ENCODE measurements at places on chromosomes 4 and X.

DNA sequence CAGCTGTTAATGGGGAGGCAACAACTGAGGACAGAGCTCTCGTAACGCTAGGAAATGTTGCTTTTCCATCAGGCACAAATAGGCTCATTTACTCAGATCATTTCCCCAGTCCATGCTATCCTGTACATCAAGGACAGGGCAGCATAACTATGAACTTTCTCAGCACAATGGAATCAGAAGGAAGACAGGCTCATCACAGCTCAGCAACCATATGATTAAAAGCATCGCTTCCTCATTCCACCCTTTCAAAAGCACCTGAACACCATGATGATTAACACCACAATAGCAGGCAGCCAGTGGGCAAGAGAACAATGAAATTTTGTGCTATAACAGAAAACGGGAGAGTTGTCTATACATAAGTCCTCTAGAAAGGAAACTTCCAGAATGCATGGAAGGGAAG lies 297.8 kb downstream of the ZNF674 start:
- DNase-seq, result no peak

- DNase-seq, result peak; percentile 77
Observed at GRCh38 chrX:130086447-130087206, 23.7 kb downstream of the ELF4 start.

DNA sequence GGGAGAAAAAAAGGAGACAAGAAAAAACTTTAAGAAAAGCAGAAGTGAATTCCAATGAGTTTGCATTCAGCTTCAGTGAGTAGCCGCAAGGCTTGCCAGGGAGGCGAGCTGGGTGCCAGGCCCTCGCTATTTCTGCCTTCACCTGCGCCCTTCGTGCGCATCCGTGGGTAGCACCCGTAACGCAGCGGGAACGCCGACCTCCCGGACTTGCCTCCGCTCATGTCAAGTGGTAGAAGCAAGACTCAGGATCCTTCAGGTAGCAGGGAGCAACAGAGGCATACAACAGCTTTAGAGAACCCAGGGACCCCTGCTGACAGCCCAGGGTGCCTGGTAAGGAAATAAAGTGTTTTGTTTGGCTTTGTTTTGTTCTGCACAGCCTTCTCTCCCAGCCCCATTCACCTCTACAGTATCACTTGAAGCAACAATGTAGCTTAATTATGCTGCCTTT lies 140.0 kb upstream of the BCOR start:
- DNase-seq, result no peak

GRCh38 chr4:68617003-68617698 lies 41.0 kb upstream of the UGT2B17 start:
- no peak for DNase-seq

- no peak for DNase-seq
Observed at GRCh38 chrX:21905953-21906352, 34.6 kb upstream of the SMS start.

- no peak for DNase-seq
Observed at GRCh38 chr4:186400676-186401075, 134.7 kb downstream of the F11 start.

DNA sequence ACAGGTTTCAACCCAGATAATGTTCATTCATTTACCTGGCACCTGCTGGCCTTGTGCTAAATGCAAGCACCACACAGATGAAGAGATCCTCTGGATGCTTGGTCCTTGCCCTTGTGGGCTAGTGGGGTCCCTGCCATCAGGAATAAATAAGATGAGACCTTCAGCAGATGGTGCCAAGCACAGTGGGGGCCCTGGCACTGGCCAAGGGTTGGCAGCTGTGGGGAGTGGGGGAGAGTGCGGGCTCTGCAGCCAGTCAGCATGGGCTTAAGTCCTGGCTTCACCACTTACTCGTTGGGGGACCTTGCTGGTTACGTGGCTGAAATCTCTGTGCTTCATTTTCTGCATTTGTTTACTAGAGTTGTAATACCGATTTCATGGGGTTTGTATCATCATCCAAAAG lies 6.9 kb downstream of the LAP3 start:
- DNase-seq, result no peak

DNA sequence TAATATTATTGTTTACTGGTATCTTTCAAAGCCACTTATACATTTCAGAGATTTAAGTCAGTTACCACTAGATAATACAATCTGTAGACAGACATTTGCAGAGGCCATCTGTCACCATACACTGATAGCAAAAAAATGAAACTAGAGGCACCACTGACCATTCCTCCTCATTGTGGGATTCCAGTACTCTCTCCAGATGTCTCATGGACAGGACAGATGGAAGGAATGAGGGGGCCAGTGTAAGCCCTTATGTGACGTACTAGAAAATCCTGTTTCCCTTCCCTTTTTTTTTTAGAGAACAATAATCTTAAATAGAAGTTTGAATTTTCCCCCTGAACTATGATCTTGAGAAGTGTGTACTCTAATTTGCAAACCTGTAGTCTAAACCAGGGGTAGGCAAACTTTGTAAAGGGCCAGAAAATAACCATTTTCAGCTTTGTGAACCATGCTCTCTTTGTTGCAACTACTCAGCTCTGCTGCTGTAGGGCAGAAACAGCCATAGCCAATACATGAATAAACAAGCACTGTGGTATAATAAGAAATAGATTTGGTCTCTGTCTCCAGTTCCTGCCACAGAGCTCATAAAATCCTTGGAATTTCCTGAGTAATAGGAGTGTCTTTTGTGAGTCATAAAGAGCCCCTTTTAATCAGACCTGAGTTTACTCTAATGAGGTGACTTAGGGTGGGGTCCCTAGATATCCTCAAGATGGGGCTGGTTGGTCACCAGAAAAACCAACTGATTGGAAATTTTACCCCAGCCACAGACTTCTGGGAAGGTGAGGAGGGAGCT lies 90.4 kb downstream of the MOSPD2 start:
- DNase-seq, result no peak

DNA sequence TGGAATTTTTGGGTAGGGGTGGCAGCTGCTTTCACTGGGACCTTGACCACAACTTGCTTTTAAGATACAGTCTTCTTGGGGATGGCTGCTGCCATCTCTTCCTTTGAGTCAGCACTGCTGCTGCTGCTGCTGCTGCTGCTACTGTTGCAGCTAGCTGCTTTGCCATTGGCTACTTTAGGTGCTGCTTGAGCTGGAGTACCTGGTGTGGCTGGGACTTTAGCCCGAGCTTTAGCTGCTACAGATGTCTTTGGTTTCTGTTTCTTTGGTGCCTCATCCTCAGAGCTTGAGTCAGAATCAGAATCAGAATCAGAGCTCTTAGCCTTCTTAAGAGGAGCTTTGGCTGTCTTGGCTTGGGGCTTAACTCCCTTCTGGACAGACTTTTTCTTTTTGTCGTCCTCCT lies 52.2 kb downstream of the FAM9B start:
- no peak for DNase-seq

DNA sequence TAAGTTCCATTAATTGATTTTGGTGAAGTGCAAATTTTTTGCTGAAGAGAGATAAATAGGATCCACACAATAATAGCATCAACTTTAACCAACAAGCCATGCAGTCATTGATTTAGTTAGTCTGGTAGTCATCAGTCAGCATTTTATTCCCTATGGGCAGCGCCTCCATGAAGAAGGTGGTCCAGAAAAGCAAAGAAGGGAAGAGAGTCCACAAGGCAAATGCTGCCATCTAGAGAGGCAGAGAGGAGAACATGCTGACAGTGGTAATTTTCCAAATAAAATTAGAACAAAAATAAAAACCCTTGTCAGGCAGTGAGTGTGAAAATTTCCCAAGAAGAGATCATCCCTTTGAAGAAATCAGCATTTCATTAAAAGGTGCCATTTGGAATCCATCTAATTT lies 366.7 kb upstream of the FAM241A start:
- no peak for DNase-seq

DNA sequence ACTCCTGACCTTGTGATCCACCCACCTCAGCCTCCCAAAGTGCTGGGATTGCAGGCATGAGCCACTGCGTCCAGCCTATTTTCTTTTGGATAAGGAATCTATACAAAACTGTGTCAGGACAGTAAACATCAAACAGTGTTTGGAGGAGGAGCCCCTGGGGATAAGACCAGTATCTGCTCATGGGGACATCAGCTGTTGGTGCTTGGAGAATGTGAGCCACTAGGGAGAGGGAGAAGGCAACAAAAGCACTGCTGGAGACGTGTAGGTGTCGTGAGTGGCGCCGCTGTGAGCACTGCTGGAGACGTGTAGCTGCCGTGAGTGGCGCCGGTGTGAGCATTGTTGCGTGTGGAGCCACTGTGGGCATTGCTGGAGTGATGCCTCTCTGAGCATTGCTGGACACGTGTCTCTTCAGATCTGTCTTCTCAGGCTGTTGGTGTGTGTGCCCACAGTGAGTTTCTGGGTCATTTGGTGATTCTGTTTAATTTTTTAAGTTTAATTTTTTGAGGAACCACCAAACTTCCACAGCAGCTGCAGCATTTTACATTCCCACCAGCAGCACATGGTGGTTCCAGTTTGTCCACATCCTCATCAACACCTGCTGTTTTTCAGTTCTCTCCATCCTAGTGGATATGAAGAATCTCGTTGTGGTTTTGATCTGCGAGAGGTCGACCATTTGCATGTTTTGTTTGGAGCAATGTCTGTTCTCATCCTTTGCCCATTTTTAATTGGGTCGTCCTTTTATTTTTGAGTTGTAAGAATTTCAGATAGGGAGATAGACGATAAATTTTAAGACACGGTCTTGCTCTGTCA lies 19.0 kb downstream of the DGKQ start:
- no peak for DNase-seq

DNA sequence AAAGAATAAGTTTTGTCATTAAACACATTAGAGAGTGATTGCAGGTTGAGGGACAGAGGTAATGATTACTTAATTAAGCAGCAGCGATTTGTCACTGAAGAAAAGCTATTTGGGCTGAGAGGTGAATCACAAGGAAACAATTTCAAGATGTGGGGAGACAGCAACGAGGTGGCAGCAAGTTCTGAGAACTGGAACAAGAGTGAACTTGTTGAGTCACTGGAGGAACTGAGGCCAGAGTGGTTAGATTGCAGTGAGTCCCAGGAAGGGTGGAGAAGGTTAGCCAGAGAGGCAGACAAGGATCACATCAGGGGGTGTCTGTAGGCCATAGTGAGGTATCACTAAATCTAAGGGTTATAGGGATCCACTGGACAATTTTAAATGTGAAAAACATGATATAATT lies 57.9 kb upstream of the TMPRSS11A start:
- no peak for DNase-seq

GRCh38 chr4:3518941-3519340 lies 13.3 kb downstream of the LRPAP1 start:
- DNase-seq, result no peak

- peak; percentile 11 for DNase-seq
Observed at GRCh38 chrX:11585174-11585573, 80.5 kb downstream of the ARHGAP6 start.

DNA sequence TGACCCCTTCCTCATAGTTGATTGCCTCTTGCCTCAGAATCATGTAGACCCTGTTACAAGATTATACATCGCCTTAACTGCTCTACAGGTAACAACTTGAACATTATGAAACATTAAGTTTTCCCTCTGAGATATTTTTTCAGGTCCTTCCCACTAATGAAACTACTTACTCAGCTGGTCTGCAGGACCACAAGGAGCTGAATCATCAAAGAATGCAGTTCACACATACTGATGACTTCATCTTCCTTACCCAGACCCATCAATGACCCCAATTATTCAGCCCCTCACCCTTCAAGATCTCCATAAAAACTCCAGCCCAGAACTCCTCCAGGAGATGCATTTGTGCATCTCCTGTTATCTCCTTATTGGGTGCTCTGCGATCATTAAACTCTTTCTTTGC lies 720.9 kb downstream of the RAPGEF2 start:
- DNase-seq, result no peak

DNA sequence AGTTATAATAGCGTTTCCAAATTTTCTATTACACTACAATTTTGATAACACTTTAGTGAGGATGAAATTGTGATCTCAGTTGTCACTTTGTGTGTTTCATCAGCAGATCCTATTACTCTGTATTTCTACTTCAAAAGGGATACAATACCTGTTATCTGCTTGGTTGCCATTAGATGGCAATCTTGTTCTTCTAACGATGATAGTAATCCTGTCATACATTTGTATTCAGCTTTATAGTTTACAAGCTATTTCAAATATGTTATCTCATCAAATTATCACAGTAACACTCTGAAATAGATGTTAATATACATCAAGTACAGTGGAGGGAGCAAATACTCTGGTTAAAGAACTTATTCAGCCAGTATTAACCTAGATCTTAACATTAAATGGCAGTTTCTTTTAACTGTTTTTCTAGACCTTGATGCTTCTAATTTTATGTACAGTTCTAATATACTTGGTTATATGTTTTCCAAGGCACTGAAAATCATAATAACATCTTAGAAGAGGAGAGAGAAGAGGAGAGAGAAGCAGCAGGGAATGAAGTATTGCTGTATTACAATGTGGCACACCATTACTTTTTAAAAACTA lies 292.0 kb downstream of the CCSER1 start:
- peak; percentile 55 for DNase-seq

- DNase-seq, result no peak
Observed at GRCh38 chrX:124860736-124861135, 458.9 kb upstream of the TEX13C start.

DNA sequence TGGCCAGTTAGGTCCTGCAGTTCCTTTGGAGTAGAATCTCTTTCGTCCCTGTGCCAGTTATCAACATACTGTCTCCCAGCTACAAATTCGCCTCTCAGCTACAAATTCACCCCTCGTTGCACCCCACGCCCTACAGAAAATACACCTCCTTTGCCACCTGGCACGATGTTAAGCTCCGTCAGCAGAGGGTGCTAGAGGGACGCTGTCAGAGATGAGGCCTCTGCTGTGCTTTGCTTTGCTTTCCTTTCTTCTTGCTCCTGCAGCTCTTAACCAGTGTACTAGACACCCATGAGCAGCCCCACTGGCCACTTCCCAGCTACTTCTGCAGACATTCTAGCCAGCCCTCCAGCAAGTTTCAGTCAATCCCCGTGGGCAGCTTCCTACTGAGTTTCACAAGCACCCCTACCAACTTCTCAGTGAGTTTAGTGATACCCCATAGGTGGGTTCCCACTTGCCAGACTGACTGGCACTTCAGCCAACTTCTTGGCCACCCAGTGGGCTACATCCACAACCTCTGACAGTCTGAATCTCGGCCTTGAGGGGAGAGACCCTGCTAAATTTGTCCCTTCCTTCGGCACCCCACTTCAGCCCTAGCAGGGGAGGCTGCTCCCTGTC lies 21.8 kb downstream of the HAUS3 start:
- DNase-seq, result peak; percentile 76

DNA sequence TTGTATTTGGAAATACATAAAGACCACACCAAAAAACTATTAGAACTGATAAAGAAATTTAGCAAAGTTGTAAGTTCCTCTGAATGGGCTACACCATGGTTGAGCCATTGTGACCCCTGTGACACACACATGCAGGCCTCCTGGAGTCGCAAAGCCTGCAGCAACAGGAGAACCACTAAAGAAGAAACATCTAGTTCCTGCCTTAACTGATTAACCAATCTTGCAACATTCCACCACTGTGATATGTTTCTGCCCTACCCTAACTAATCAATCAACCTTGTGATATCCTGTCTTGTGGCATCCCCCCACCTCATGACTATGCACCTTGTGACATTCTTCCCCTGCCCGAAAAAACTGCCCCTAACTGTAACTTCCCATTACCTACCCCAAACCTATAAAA lies 401.8 kb downstream of the PRDM5 start:
- no peak for DNase-seq
